ENCODE measurements at places on chromosomes 16 and 17.

DNA sequence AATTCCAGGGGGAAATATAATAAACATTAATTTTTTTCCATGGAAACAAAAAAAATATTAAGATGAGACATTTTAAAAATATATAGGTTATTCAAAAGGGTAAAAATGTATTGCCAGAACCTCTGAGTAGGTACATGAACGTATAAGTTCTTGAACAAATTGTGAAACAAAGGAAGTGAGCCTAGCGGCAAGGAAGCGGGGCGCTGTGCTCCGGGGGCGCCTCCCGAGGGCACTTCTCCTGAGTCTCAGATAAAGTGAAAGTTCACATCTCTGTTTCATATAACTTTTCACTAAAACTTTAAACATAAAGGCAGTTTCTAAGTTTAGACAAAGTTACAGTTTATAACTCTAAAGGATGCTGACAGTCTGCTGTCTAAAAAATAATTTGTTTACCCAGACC, 52.3 kb downstream of the TNRC6C start:
- DNase-seq = no peak

DNA sequence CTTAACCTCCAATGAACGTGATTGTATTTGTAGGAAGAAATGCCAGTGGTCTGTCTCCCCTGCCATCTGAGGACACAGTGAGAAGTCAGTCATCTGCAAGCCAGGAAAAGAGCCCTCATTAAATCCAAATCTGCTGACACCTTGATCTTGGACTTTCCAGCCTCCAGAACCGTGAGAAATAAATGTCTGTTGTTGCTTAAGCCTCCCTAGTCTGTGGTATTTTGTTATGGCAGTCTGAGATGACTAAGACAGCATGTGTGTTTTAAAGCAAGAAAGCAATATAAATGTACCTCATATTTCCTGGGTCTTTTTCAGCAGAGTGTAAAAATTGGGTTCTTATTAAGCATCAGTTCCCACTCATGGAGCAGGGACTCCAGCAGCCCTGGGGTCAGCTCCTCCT, 177.9 kb upstream of the NLRP1 start:
- DNase-seq = no peak

GRCh38 chr16:88548131-88548874, 21.9 kb upstream of the ZC3H18 start:
- DNase-seq = no peak

DNA sequence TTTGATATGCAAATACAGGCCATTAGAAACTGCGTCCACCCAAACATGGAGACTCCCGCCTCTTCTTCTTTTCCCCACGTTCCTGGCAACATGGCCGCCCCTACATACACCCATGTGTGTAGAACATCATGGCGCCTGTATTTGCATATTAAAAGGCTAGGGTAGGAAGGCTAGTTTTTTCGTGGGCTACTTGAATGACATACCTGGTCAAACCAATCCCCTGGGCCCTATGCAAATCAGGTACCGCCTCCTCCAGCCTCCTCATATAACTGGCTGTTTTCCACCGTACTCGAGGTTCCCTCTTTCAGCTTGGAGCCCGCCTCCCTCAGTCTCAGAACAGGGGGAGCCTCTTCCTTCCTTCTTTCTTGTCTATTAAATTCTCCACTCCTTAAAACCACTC, 840 bp upstream of the CD300LB start:
- no peak for DNase-seq

DNA sequence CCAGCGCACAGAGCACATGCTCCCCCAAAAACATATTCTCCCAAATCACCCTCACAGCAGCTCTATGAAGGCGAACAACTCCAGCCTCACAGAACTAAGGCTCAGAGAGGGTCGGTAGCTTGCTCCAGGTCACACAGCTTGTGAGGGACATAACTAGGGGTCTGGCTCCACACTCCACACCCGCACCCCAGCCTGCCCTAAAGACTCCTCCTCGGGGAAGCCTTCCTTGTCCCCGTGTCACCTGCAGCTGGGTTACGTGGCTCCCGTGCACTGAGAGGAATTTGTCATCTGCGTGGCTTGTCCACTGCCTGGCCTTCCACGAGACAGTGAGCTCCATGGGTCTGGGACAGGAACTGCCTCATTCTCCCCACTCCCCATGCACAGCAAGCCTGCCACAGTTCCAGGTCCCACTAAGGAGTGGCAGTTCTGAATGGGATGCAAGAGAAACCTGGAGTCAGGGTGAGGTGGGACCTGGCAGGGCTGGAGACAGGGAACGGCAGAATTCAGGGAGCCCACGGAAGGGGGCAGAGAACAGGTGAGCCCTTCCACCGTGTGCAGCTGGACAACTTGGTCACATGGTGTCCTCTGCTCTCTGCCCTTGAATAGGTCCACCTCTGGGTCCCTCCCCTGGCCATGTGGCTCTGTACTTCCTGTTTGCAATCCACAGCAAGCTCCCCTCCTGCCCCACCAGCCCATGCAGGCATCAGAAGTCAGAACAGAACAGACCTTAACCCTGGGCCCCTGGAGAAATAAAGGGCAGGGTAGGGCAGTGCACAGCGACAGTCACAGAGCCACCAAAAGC, 27.4 kb downstream of the TNFRSF13B start:
- DNase-seq = no peak
